ENCODE measurements at places on chromosomes 2 and 18. TPM values are rescaled to one million over a fixed set of nuclear protein-coding genes. Genes with fewer than 3 reads are reported as not detected.

Gene TEKT4
- total RNA-seq, result not detected

DNA sequence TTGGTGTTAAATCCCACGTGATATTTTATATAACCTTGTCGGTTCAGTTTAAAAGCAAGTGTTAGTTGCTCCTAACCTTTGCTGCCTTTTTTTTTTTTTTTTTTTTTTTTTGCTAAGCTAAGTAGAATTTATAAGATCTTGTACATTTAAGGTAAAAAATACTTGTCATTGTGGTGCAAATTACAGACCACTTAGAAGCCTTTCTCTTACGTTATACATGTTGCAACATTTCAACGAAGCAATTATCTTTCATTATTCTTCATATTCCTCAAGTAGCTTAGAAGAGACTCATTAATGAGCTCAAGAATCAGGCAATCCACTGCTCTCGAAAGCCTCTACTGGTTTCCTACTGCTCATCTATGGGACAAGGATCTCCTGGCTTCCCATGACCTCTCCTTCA lies 14.9 kb upstream of the IL1RL2 start:
- H3K36me3 ChIP-seq, result no peaks in the 10 kb centered on the region
- peaks cover 12% of the 10 kb centered on the region for H3K27me3 ChIP-seq
- H3K4me3 ChIP-seq, result no peak overlapping the region
- H3K4me1 ChIP-seq, result no peaks in the 10 kb centered on the region
- H3K27ac ChIP-seq, result no peak overlapping the region

Gene ATIC
- total RNA-seq, result 199 TPM

DNA sequence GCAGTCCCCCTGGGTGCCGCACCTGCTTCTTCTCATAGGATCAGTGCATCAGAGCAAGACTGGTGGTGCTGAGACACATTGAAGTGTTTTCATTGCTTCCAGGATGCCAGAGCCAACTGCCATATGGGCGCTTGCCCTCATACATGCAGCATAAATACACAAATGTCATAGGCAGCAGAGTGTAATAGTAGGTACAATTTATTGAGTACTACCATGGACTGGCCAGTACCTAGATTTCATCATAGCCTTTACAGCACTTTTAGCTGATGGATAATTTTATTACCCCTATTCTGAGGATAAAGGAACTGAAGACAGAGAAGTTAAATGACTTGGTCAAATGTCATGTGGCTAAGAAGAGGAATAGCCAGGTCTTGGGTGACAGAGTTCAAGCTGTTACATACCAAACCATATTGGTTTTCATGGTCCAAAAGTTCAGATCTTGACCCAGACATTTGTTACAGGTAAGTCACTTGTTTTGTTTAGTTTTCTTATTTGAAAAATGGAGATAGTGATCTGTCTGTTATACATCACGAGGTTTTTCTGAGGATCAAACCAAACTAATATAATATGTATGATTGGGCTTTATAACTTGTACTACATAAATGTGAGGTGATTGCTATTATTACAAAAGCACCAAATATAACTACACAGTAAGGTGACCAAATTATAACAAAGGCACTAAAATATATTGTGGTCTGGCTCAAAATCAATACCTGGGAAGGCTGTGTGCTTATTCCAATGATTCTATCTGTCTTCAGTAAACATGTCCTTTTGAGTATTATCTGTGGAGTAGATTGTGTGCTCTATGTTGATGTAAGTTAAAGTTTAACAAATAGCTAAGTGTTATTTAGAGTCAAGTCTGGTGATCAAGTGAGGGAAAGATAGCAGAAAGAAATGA lies 151.9 kb upstream of the CYRIA start:
- peaks cover 2% of the 10 kb centered on the region for H3K27me3 ChIP-seq
- no peaks in the 10 kb centered on the region for H3K4me1 ChIP-seq
- no peak overlapping the region for H3K4me3 ChIP-seq
- no peak for DNase-seq
- H3K27ac ChIP-seq, result no peak overlapping the region

DNA sequence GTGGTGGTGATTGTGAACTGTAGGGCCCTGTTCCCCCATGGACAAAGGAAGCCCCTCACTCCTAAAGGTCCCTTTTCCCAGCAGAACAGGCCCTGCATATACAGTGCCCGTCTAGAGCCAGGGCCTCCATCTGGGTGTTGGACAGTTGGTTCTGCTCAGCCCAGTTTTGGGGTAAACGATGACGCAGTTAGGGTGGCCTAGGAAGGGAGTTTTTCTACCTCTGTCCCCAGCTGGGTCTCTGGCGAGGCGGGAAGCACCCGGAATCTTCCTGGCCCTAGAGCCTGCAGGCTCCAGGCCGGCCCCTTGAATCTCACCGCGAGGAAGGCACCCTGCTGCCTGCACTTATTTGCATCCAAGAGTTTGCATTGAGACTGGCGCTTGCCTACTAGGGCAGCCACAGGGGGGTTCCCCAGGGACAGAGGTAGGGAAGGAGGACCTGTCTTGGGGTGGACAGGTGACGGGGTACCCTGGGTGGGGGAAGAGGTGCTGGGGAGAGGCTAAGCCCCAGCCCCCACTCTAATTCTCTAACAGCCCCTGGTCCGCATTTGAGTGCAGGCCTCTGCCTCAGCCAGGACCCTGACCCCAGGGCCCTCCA lies 529 bp upstream of the MTA3 start:
- no peaks in the 10 kb centered on the region for H3K36me3 ChIP-seq
- no peaks in the 10 kb centered on the region for H3K27me3 ChIP-seq
- DNase-seq, result no peak
- peak overlapping the region; percentile 12 for H3K4me3 ChIP-seq

Gene SKOR2
- total RNA-seq, result not detected

DNA sequence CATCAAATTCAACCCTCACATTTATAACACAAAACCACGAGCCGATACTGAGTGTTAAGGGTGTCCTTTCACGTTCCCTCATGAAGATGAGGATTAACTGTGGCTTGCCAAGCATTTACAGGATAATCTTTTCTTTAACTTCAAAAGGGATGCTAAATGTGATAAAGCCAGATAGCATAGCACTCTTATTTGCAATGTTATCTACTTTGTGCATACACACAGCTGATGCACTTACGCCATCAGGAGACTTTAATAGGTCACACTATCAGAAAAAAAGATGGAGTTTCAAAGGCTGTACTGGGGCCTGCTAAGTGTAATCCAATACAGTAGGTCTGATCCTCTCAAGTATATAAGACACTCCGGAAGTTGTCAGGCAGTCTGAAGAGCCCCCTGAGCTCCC lies 572.7 kb downstream of the PIK3C3 start:
- H3K4me1 ChIP-seq, result no peaks in the 10 kb centered on the region
- no peaks in the 10 kb centered on the region for H3K27me3 ChIP-seq
- no peak overlapping the region for H3K27ac ChIP-seq
- peaks cover 4% of the 10 kb centered on the region for H3K36me3 ChIP-seq

DNA sequence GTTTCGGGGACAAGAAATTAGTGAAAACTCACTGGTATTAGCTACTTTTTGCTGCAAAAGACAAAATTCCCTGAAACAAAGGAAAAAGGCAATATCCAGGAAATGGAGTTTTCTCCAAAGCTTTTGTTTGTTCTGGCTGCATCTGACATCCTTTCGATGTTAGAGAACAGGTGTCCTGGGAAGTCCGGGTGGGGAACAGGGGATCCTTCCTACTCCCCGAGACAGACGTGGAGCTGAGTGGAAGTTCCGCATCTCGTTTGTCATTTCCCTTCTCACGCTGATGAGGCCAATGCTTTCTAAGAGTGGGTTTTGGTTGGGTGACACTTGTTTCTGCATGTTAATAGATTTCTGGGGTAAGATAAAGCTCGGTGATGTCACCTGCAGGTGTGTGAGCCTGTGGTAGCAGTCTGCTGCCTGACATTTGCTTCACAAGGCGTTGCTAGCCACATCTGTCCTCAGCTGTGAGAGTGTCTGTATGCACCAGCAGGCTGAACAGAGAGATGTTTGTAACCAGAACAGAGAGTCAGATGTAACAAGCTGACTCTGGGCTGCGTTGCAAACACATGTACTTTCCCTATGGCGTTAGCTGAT lies 125.9 kb downstream of the ACOXL start:
- no peak for DNase-seq
- peak overlapping the region; percentile 74 for H3K4me3 ChIP-seq
- no peaks in the 10 kb centered on the region for H3K27me3 ChIP-seq
- no peaks in the 10 kb centered on the region for H3K36me3 ChIP-seq
- peaks cover 65% of the 10 kb centered on the region for H3K4me1 ChIP-seq

Gene FAM168B
- total RNA-seq, result 82.6 TPM

DNA sequence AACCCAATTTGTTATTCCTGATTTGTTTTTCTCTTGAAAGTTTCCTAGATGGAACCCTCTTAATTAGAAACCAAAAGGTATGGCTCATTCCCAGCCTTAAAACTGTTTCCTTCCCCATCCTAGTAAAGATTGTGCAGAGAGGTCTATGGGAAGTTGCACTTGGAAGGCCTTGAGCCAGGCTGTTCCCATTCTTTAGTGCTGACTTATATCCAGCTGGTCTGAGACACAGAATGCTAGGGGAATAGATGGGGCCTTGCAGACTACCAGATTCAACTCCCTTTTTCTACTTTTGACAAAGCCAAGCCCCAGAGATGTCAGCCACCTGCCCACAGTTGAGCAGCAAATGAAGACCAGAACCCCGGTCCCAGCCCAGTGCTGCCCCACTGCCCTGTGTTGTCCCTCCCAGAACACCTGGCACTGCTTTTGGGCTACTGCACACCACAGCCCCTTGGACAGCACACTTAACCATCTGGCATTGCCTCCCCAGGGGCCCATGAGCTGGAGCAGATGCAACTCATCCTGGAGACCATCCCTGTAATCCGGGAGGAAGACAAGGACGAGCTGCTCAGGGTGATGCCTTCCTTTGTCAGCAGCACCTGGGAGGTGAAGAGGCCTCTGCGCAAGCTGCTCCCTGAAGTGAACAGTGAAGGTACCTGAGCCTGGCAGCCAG lies 98.2 kb downstream of the MRO start:
- H3K36me3 ChIP-seq, result no peaks in the 10 kb centered on the region
- H3K27me3 ChIP-seq, result peaks cover 3% of the 10 kb centered on the region
- no peak overlapping the region for H3K4me3 ChIP-seq
- DNase-seq, result no peak
- H3K4me1 ChIP-seq, result no peaks in the 10 kb centered on the region

GRCh38 chr2:150126143-150126740 lies 361.2 kb downstream of the RND3 start:
- no peak overlapping the region for H3K4me3 ChIP-seq
- H3K27ac ChIP-seq, result no peak overlapping the region
- no peaks in the 10 kb centered on the region for H3K36me3 ChIP-seq
- H3K27me3 ChIP-seq, result no peaks in the 10 kb centered on the region
- DNase-seq, result no peak
- no peaks in the 10 kb centered on the region for H3K4me1 ChIP-seq

DNA sequence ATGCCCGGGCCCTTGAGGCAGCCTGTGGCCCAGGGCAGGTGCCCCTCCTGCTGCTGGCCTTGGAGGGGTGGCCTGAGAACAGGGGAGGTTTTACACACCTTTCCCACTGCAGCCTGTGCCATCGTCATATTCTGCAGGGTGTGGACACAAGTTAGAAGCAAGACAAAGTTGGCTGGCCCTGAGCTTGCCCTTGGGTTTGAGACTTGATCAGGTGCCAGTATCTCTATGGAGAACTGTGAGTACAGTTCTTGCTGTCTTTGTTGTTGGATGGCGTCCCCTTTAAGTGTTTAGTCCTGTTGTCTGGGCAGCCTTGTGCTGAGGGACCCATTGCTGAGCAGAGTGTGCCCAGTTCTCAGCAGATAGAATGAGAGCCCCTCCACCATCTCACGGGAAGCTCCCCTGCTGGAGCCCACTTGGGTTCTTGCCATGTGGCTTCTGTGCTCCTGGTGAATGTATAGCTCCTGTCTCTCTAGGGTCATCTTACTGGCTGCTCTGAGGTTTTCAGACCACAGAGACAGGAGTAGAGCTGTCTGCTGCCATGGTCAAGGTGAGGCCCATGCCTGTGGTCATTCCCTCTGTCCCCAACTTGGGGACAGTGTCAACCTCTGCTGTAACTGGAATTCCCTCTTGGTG lies 115.9 kb downstream of the SH3RF3 start:
- peaks cover 24% of the 10 kb centered on the region for H3K4me1 ChIP-seq
- no peak overlapping the region for H3K4me3 ChIP-seq
- H3K27ac ChIP-seq, result no peak overlapping the region
- no peaks in the 10 kb centered on the region for H3K36me3 ChIP-seq

DNA sequence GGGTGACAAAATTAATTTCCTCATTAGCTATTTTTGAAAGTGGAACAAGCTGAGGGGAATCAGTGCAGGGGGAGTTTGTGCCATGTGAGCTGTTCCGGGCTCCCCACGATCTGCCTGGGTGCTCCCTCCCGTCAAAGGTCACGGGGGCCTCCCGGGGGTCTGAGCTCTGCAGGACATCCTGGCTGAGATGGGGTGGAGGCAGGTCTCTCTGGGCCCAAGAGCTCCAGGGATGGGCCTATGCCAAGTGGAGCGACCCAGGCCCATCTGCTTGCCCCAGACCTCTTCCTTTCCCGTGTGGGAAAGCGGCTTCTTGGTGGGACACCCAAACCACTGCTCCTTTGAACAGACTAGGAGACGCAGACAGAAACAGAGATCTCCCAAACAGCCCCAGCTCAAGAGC lies 143.3 kb upstream of the ID2 start:
- DNase-seq, result peak; percentile 23
- H3K36me3 ChIP-seq, result no peaks in the 10 kb centered on the region
- H3K4me1 ChIP-seq, result peaks cover 79% of the 10 kb centered on the region
- H3K27ac ChIP-seq, result peak overlapping the region; percentile 96
- peak overlapping the region; percentile 31 for H3K4me3 ChIP-seq
- H3K27me3 ChIP-seq, result no peaks in the 10 kb centered on the region

- no peak for DNase-seq
- peak overlapping the region; percentile 2 for H3K4me3 ChIP-seq
- no peaks in the 10 kb centered on the region for H3K36me3 ChIP-seq
- no peak overlapping the region for H3K27ac ChIP-seq
Observed at GRCh38 chr2:241359481-241360045, 3.5 kb downstream of the FARP2 start.

DNA sequence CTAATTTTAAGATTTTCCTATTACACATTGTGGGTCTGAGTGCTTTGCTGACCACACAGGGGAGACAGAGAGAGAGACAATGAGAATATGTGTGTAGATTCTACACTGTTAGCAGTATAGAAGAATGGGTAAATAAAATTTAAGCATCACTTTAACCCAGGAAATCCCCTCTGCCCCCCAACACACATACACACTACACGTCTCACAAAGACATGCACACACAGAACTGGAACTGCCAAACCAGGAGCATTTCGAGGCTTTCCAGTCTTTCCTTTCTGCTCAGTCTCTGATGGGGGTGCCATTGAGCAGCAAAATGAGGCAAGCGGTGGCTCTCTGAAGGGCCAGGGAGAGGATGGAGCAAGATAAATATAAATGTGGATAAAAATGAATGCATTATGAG lies 2.5 kb downstream of the MERTK start:
- H3K4me3 ChIP-seq, result no peak overlapping the region
- no peaks in the 10 kb centered on the region for H3K27me3 ChIP-seq
- no peaks in the 10 kb centered on the region for H3K36me3 ChIP-seq
- no peak for DNase-seq
- no peak overlapping the region for H3K27ac ChIP-seq
- H3K4me1 ChIP-seq, result peaks cover 7% of the 10 kb centered on the region

GRCh38 chr2:38751596-38752410 lies 642 bp upstream of the SRSF7 start:
- H3K27ac ChIP-seq, result peak overlapping the region; percentile 100
- H3K4me3 ChIP-seq, result peak overlapping the region; percentile 100
- no peak for DNase-seq
- peaks cover 50% of the 10 kb centered on the region for H3K4me1 ChIP-seq
- H3K27me3 ChIP-seq, result no peaks in the 10 kb centered on the region

Gene SERPINB10
- total RNA-seq, result not detected

Gene ATG9A
- total RNA-seq, result 52.7 TPM

GRCh38 chr18:62453864-62454263 lies 69.0 kb upstream of the ZCCHC2 start:
- H3K27ac ChIP-seq, result peak overlapping the region; percentile 13
- peaks cover 23% of the 10 kb centered on the region for H3K4me1 ChIP-seq
- no peak for DNase-seq
- H3K4me3 ChIP-seq, result peak overlapping the region; percentile 47
- peaks cover 7% of the 10 kb centered on the region for H3K27me3 ChIP-seq

Measured in natural killer cell treated with Interleukin-12 subunit alpha and Interleukin-12 subunit beta and Interleukin-15 and Interleukin-18, amount 100 ng/mL, for 72 hours (primary cell).